ENCODE measurements at places on chromosomes 12 and 14.

- no peak for DNase-seq
Observed at GRCh38 chr14:102293781-102294180, 11.2 kb downstream of the MOK start.

GRCh38 chr12:115942346-115942745 lies 335.1 kb downstream of the MED13L start:
- DNase-seq = no peak

GRCh38 chr14:90427848-90428426 lies 31.1 kb downstream of the CALM1 start:
- no peak for DNase-seq

- peak; percentile 83 for DNase-seq
Observed at GRCh38 chr14:52023518-52023917, 34.2 kb downstream of the RTRAF start.

GRCh38 chr14:67240168-67240932 lies 885 bp upstream of the PALS1 start:
- DNase-seq = peak; percentile 51

DNA sequence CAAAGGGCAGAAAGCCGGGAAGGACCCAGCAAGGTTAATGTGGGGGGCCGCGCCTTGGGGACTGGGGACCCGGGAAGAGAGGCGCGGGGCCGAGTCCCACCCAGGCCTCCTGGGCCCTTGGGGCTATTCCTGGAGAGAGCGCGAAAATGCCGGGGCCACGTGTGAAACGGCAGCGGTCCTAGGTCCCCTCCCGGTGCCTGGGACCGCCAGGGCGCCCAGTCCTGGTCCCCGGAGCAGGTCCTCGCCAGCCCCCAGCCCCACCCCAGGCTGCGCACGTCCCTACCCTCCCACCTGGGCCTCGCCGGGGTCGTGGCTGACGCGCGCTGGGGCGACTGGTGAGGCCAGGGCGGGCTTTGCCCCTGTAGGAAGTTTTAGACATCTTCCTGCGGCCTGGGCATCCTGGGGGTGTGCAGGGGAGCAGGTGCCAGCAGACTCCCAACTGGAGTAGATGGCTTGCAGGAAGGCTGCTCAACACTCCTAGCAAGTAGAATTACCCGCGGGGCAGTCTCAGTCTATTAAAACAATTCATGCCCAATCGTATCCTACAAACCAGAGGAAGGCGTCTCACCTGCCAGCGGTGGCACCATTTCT lies 708 bp downstream of the FAR2 start:
- no peak for DNase-seq

DNA sequence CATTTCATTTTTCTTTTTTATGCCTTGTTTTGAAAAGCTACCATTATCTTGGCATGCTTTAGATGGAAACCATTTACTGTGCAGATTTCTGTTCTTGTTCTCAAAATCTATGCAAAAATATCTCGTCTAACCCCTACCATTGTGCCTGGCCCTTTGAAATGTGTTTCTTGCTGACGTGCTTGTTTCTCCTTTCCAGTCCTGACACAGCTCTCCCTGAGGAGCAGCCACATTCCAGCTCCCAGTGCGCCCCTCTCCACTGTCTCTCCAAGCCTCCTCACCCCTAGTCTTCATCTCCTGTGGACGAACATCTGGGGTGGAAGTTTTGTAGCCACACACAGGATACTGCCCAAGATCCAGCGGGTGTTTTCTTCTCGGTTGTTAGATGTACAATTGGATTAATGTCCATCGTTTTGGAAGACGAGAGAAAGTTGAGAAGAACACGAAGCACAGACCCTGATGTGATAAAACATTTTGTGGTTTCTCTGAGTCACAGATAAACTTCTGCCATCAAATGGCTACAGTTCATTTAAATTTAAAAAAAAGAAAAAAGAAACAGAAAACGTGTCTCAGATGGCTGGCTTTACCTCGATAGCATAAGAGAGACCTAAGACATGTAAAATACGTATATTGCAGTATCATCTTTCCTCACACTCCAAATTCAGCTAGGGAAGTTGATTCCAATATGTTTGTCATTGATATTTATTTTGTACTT lies 21.9 kb upstream of the FGD4 start:
- DNase-seq = no peak
